NCI-H2227 treated with DMSO at 0.1 percent for 48 hours (cell line): ENCODE measurements at places on chromosomes 16 and 17.

DNA sequence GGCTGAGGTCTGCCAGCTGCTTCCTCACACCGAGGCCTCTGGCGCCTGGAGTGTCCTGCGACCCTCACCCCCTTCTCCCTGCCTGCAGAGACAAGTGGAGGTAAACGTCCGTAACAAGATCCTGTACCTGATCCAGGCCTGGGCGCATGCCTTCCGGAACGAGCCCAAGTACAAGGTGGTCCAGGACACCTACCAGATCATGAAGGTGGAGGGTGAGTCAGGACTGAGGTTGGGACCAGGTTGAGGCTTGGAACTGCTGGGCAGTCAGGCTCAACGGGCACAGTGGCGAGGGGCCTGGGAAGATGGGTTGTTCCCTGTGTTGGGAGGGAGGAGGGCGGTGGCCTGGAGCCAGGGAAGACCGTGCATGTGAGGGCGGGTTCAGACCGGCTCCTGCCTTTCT lies 4.8 kb downstream of the HGS start:
- DNase-seq = no peak

DNA sequence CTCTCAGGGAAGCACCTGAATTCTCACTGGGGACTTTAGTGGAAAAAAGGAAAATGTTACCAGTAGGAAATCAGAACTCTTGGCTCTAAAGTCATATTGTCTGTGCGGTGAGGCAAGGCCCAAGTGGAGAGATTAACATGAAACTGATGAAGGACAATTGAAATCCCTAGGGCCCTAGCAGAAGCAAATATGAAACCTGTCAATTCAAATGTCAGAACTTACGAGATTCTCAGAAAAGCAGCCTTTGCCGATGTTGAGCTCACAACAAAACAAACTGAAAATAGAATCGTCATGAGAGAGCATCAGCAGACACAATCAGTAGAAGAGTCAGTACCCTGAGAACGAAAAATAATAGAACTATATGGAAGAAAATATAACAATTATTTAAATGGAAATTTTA lies 108.8 kb downstream of the ELAC2 start:
- no peak for DNase-seq

DNA sequence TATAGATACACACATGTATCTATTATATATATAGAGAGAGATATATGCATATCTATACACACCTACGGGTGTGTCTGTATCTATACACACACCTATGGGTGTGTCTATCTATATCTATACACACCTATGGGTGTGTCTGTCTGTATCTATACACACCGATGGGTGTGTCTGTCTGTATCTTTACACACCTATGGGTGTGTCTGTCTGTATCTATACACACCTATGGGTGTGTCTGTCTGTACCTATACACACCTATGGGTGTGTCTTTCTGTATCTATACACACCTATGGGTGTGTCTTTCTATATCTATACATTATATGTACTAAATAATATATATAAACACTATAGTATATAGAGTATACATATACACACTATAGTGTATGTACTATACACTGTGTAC lies 738.5 kb downstream of the MAF start:
- DNase-seq = no peak

DNA sequence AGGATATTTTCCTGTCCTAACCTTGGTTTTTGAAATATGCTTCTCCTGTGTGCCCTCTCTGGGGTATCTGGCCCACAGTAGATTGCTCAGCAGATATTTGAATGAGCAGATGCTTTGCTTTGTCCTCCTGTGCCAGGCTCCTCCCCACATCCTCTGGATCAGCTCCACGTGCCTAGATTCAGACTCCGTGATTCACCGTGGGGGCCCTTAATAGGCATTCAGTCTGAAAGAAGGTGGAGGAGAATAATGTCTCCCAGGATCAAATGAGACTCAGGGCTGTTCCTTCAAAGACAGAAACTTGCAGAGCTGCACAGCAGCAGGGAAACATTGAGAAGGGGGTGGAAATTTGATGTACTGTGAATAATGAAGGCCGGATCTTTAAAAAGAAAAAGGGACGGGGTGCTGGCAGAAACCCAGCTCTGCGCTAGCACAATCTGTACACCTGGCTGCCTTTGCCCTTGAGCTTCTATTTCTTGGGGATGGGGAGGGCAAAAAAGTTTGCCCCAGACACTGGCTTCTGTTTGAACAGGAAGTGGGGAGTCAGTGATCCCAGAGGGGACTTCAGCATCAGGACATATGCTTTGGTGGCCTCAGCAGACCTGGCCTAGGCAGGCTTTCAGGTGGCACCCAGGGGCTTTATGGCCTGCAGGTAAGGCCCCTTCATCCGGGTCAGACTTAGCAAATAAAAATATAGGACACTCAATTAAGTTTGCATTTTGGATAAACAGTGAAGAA lies 15.9 kb upstream of the SLC12A3 start:
- DNase-seq = no peak

DNA sequence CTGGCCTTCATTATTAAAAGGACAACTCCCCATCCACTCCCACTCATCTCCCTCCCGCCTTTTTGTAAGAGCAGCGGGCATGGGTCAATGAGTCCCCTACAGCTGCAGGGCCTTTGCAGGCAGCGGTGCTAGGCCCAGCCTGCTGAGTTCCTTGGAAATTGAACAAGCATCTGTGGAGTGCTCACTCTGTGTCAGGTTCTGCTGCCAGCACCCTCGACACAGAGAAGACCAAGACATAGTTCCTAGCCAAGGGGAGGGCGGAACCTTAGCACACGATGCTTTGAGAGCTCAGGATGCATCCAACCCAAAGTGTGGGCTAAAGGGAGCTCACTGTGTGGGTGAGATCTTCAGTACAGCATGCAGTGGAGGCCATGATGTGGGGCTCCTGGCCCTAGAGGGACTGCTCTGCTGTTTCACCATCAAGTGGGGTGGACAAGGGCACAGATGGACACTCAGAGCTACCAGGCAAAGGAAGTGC lies 27.6 kb downstream of the RMI2 start:
- DNase-seq = peak; percentile 9
